ENCODE measurements at places on chromosomes 12 and 14.

GRCh38 chr12:132222808-132223173 is 78.5 kb downstream of the NOC4L start:
- peaks cover 5% of the 10 kb centered on the region for H3K4me1 ChIP-seq
- no peak for DNase-seq
- no peak overlapping the region for H3K4me3 ChIP-seq
- H3K27me3 ChIP-seq, result peaks cover 19% of the 10 kb centered on the region
- H3K36me3 ChIP-seq, result no peaks in the 10 kb centered on the region

GRCh38 chr12:109127533-109128242 is 11.3 kb downstream of the ACACB start:
- H3K4me1 ChIP-seq, result no peaks in the 10 kb centered on the region
- peaks cover 2% of the 10 kb centered on the region for H3K27me3 ChIP-seq
- H3K27ac ChIP-seq, result no peak overlapping the region
- no peak for DNase-seq
- no peaks in the 10 kb centered on the region for H3K36me3 ChIP-seq

DNA sequence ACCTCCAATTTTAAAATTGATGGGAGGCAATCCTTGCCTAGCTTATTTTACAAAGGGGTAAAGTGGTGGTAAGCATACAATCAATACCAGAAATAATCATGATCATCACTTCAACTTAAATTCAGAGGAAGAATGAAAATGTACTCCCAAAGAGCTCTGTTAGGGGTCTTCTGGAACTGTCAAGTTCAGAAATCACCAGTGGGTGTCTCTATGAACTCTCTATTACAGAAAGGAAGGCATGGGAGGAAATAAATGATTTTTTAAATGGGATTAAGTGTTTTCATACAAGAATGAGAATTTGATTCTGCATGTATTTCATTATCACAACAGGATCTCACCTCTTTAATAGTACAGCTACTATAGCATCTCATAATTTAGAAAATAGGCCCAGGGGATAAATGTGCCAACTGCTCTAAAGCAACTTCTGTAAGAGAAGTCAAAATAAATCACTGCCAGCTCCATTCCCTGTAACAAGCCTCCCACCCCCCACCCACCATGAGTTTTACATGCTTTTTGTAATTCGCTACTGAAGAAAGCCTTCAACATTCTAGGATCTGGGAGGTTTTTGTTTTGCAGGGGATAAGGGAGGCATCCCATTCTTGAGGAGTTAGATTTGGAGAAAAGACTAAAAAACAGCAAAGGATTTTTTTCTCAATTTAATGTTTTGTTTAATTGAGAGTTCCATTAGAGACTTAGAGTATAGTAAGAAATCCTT is 9.7 kb downstream of the DCP1B start:
- peaks cover 42% of the 10 kb centered on the region for H3K36me3 ChIP-seq
- no peaks in the 10 kb centered on the region for H3K27me3 ChIP-seq
- no peak for DNase-seq
- no peak overlapping the region for H3K4me3 ChIP-seq
- H3K27ac ChIP-seq, result peak overlapping the region; percentile 55

GRCh38 chr12:91119089-91119488 is 7.8 kb upstream of the LUM start:
- no peak overlapping the region for H3K27ac ChIP-seq
- no peak for DNase-seq
- H3K4me3 ChIP-seq, result no peak overlapping the region
- no peaks in the 10 kb centered on the region for H3K27me3 ChIP-seq
- no peaks in the 10 kb centered on the region for H3K36me3 ChIP-seq

DNA sequence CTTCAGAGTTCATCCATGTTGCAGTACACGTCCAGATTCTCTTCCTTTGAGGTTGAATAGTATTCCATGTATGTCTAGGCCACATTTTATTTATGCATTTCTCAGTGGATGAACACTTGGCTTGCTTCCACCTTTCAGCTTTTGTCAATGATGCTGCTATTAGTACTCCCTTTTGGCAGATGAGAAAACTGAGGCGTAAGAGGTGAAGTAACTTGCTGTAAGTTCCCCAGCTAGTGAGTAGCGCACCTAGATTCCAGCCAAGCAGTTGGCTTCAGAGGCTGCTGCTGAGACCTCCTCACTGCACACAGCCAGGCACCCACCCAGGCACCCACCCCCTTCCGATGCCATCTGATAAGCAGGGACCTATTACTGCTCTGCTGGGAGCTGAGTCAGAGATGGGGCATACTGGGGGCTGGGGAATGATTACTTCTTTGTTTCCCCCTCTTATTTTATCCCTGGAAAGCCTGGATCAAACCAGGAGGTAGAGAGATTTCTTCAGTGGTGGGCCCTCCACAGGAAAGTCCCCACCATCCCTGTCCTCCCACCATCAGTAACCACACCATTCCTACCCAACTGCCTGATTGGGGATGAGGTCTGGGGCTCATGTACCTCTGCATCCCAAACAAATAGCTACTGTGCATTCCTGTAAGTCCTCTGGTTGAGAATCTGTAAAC is 234.6 kb downstream of the PCNX1 start:
- H3K27ac ChIP-seq, result peak overlapping the region; percentile 89
- no peak for DNase-seq
- no peaks in the 10 kb centered on the region for H3K27me3 ChIP-seq
- peaks cover 45% of the 10 kb centered on the region for H3K4me1 ChIP-seq
- H3K36me3 ChIP-seq, result no peaks in the 10 kb centered on the region

GRCh38 chr12:120140603-120141002 is 24.1 kb upstream of the RAB35 start:
- no peak for DNase-seq
- H3K4me3 ChIP-seq, result no peak overlapping the region
- H3K27ac ChIP-seq, result peak overlapping the region; percentile 12
- H3K27me3 ChIP-seq, result no peaks in the 10 kb centered on the region

GRCh38 chr12:108228746-108229145 is 99.7 kb downstream of the WSCD2 start:
- no peak overlapping the region for H3K27ac ChIP-seq
- no peak for DNase-seq
- no peaks in the 10 kb centered on the region for H3K4me1 ChIP-seq
- H3K36me3 ChIP-seq, result no peaks in the 10 kb centered on the region
- H3K4me3 ChIP-seq, result no peak overlapping the region

DNA sequence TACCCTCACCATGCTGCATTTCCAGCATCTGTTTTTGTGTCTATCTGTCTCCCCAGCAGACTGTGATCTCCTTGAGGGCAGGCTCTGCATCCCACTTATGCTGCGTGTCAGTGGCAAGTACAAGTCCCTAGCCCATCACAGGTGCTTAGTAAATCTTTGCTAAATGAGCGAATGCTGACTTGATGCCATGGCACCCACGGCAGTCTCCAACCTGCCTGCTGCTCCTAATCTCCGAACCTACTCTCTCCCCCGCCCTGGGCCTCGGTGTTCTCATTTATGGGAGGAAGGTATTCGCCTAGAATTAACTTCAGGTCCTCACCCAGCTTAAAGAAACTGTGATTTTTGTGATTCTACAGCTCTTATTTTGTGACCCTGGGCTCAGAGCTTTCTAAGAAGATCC is 109.9 kb downstream of the PRMT8 start:
- no peaks in the 10 kb centered on the region for H3K36me3 ChIP-seq
- H3K4me1 ChIP-seq, result no peaks in the 10 kb centered on the region
- no peak overlapping the region for H3K27ac ChIP-seq
- no peak for DNase-seq

- H3K4me1 ChIP-seq, result no peaks in the 10 kb centered on the region
- no peaks in the 10 kb centered on the region for H3K27me3 ChIP-seq
- H3K36me3 ChIP-seq, result no peaks in the 10 kb centered on the region
- no peak overlapping the region for H3K4me3 ChIP-seq
- no peak overlapping the region for H3K27ac ChIP-seq
These were observed 64.9 kb upstream of the STRN3 start for GRCh38 chr14:31090883-31091764.

- H3K27ac ChIP-seq, result no peak overlapping the region
- H3K4me1 ChIP-seq, result peaks cover 7% of the 10 kb centered on the region
- DNase-seq, result no peak
- H3K27me3 ChIP-seq, result peaks cover 3% of the 10 kb centered on the region
These were observed 239.9 kb downstream of the SPTSSA start for GRCh38 chr14:34222122-34222521.

GRCh38 chr12:89721291-89721987 is 12.8 kb upstream of the ATP2B1 start:
- H3K36me3 ChIP-seq, result no peaks in the 10 kb centered on the region
- no peak for DNase-seq
- no peak overlapping the region for H3K4me3 ChIP-seq
- H3K27me3 ChIP-seq, result no peaks in the 10 kb centered on the region
- peaks cover 2% of the 10 kb centered on the region for H3K4me1 ChIP-seq
- no peak overlapping the region for H3K27ac ChIP-seq

- peaks cover 2% of the 10 kb centered on the region for H3K36me3 ChIP-seq
- no peak overlapping the region for H3K4me3 ChIP-seq
- DNase-seq, result no peak
- H3K27ac ChIP-seq, result no peak overlapping the region
These were observed 11.9 kb upstream of the TMEM119 start for GRCh38 chr12:108609537-108610335.

DNA sequence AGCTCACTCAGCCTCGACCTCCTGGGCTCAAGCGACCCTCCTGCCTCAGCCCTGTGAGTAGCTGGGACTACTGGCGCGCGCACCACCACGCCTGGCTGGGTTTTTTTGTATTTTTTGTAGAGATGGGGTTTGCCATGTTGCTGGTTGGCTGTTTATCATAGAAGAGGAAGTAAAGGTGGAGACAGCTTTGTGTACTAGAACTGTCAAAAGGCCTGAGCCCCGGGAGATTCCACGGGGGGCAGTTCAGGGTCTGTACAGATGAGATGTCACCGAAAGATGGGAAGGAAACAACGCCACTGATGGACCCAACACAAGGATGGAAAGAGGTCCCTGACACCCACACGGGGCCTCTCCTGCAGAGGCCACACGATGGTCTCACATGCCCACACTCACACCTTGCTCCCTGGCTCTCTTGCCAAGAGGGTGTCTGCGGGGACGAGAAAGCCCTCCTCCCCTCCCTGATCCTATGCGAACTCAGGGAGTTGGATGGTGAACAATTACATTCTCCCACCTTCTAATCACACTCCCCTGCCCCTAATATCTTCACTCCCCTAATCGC is 66.6 kb downstream of the KDM2B start:
- H3K4me3 ChIP-seq, result no peak overlapping the region
- peaks cover 7% of the 10 kb centered on the region for H3K4me1 ChIP-seq
- no peak for DNase-seq
- H3K27ac ChIP-seq, result peak overlapping the region; percentile 1
- H3K27me3 ChIP-seq, result no peaks in the 10 kb centered on the region

DNA sequence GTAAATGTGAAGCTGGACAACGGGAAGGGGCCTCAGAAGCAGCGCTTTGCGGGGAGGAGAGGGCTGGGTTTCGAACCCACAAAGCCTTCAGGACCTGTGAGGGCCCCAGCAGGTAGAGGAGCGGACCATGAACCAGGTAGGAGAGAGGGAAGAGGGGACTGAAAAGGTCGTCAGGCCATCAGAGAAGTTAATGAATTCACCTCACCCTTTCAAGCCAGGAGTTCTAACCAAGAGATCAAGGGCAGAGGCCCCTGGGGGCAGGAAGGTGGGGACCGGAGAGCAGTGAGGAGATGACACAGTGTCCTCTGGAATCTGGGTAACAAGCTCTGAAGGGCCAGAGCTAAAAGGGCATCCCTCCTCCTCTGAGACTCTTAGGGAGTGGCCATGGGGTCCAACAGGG is 19.4 kb downstream of the SERPINA1 start:
- peaks cover 4% of the 10 kb centered on the region for H3K27me3 ChIP-seq
- no peak for DNase-seq
- no peak overlapping the region for H3K4me3 ChIP-seq

GRCh38 chr12:25979563-25979962 is 21.1 kb downstream of the RASSF8 start:
- DNase-seq, result no peak
- no peaks in the 10 kb centered on the region for H3K4me1 ChIP-seq
- H3K27ac ChIP-seq, result no peak overlapping the region
- no peaks in the 10 kb centered on the region for H3K36me3 ChIP-seq

GRCh38 chr14:76761136-76761959 is at the start of gene VASH1:
Gene VASH1, plus strand, starts transcription at chr14:76761468. Its CDS starts 1,354 bp downstream, at chr14:76762822.
- H3K27ac ChIP-seq, result peak within 1 kb of the TSS; percentile 39
- DNase-seq, result peak; percentile 69
- H3K36me3 ChIP-seq, result no peaks in the 10 kb centered on the region
- peaks cover 57% of the 10 kb centered on the region for H3K27me3 ChIP-seq

DNA sequence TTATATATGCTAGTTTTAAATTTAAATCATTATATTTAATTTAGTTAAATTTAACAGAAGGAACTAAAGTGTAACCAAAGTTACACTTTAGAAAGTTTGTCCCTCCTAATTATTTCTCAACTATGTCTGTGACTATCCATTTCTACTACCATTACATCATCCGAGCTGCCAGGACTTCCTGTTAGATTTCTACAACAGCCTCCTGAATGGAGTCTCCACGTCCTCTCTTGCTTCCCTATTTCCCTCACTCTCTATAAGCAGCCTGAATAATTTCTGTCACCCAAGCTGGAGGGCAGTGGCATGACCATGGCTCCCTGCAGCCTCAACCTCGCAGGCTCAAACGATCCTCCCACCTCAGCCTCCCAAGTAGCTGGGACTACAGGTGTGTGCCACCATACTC is 84.1 kb downstream of the TTC7B start:
- DNase-seq, result no peak
- no peaks in the 10 kb centered on the region for H3K4me1 ChIP-seq
- H3K4me3 ChIP-seq, result no peak overlapping the region
- no peaks in the 10 kb centered on the region for H3K36me3 ChIP-seq
- H3K27ac ChIP-seq, result no peak overlapping the region
- H3K27me3 ChIP-seq, result no peaks in the 10 kb centered on the region

GRCh38 chr14:93688239-93688666 is 100.0 kb downstream of the PRIMA1 start:
- no peak for DNase-seq
- H3K36me3 ChIP-seq, result no peaks in the 10 kb centered on the region
- H3K4me3 ChIP-seq, result no peak overlapping the region
- H3K27me3 ChIP-seq, result peaks cover 16% of the 10 kb centered on the region
- H3K4me1 ChIP-seq, result no peaks in the 10 kb centered on the region

DNA sequence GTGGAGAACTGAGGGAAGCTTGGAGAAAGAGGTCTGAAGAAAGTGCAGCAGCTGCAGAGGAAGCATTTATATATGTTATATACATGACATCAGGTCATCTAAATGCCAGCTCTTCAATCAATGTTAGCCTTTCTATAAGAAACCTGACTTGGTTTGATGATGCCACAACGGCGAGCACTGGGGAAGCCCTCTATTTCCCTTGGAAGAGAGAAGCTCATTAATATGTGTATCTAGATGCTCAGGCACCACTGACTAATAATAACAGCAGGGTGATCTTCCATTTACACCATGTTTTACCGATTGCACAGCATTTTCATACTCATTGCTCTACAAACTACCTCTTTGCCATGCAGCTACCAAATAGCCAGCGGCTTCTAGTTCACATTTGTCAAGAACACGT is 811 bp downstream of the ACYP1 start:
- peaks cover 27% of the 10 kb centered on the region for H3K36me3 ChIP-seq
- H3K27me3 ChIP-seq, result no peaks in the 10 kb centered on the region
- H3K27ac ChIP-seq, result peak overlapping the region; percentile 95
- DNase-seq, result no peak
- H3K4me1 ChIP-seq, result peaks cover 25% of the 10 kb centered on the region
